Mesothelial cell of epicardium (in vitro differentiated cells): ENCODE measurements at places on chromosomes 13 and 19. TPM values are rescaled to one million over a fixed set of nuclear protein-coding genes. Genes with fewer than 3 reads are reported as not detected.

CEACAM3 gene
- not detected in 3 replicates for total RNA-seq

TLE2 gene
- 101 to 103 TPM (median 101 TPM) in 3 replicates for total RNA-seq

ZNF530 gene
- total RNA-seq: 4.8 to 6.1 TPM (median 6.0 TPM) in 3 replicates

LILRB1 gene
- total RNA-seq: not detected in 3 replicates

ZNF429 gene
- 20.4 to 21.2 TPM (median 21.1 TPM) in 3 replicates for total RNA-seq

DNAAF3 gene
- total RNA-seq: 2.9 to 4.4 TPM (median 3.3 TPM) in 3 replicates

RDH8 gene
- not detected in 3 replicates for total RNA-seq

GJA3 gene
- total RNA-seq: 4.4 to 5.3 TPM (median 5.2 TPM) in 3 replicates

SLC7A1 gene
- 19.2 to 22.2 TPM (median 20.0 TPM) in 3 replicates for total RNA-seq

KLK8 gene
- 5.4 to 8.6 TPM (median 6.9 TPM) in 3 replicates for total RNA-seq

SULT2A1 gene
- 0.13 TPM in 1 of 3 replicates, not detected in the others for total RNA-seq

TPGS1 gene
- 30.8 to 32.4 TPM (median 32.3 TPM) in 3 replicates for total RNA-seq

GRCh38 chr13:58343076-58343475 is 711.5 kb downstream of the PCDH17 start:
- DNase-seq: no peak

DNA sequence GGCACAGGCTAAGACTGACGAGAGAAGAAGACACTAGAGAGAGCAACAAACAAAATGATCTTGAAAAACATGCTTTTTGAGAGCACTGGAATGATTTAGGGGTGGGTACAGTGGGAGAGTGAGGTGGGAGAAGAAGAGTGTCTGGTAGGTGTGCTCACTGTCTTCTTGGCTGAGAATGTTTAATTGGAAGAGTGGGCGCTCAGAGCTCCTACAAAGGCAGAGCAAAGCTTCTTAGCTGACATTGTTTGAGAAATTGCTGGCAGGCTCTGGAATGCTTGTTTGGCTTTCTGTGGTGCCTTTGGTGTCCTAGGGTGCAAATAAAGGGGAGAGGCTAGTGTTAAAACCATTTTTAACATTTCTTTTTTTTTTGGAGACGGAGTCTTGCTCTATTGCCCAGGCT is 1.5 kb upstream of the LIPE start:
- DNase-seq: no peak

DNA sequence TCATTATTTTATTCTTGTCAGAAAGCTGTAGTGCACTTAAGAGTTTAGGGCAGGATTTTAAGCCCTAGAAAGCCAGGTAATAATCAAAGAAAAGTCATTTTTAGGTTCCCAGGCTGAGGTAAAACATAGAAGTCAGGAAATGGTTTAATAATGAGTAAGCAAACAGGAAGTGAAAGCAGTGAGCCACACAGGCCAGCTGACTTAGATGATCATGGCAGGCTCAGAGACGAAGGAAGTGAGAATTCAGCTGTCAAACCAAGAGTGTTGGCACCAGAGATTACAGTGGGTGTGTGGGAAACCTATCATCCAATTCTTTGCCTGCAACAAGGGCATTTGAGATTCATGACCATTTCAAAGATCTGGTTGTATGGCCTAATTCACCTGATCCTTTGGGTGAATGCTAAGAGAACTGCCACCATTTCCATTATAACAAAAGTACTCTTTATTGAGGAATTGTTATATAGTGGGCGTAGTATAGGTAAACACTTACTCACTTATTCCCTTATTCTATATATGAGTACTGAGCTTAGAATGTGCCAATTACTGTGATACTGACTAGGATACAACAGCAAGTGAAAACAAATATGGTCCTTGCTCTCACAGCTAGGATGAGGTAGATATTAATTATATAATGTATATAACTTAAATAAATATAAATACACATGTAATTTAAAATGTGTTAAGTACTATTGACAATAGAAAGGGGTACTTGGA is 103.7 kb upstream of the EDNRB start:
- DNase-seq: no peak

DNA sequence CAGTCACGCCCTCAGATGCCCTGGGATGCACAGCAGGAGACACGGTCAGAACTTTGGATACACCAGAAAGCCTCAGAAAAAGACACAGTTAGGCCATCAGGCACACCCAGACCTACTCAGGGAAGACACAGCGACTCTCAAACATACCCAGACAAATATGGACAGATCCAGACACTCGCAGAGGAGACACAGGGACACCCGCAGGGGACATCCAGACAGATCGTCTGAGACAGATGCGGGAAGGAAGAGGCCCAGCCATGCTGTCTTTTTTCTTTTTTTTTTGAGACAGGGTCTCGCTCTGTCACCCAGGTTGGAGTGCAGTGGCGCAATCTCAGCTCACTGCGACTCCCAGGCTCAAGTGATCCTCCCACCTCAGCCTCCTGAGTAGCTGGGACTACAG is 4.8 kb downstream of the DPF1 start:
- DNase-seq: no peak

GRCh38 chr13:76822698-76823267 is 63.4 kb downstream of the KCTD12 start:
- no peak for DNase-seq

DNA sequence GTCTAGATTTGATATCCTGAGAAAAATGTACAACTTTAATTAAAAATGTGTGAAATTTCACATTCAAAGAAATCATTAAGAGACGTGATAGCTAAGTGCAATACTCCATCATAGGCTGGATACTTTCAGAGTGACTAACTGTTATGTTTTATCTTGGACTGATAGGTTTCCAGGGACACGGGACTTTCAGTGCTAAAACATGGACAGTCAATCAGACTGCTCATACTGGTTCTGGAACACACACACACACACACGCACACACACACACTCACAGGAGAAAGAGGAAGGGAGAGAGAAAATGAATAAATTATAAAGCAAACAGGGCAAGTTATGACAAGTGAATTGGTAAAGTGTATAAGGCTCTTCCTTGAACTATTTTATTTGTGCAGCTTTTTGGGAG is 955.9 kb downstream of the SLITRK5 start:
- DNase-seq: no peak

DNA sequence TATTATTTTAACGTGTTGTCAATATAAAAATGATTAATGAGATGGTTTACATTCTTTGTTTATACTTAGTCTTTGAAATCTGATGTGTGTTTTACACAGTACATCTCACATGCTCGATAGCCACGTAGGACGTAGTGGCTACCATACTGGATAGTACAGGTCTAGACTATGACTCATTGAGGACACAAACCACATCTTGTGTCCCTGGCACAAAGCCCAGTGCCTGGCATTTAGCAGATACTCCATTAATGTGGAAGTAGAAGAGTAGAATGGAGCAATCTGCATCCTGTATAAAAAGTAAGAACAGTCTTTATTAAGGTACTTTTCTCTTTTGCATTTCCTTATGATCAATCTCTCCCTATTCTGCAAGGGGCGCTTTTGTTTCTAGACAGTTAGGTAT is 49.0 kb upstream of the FRY start:
- no peak for DNase-seq

- DNase-seq: no peak
These were observed 352.0 kb upstream of the DACH1 start for GRCh38 chr13:72218966-72219365.

GRCh38 chr13:26604784-26605545 is 47.5 kb downstream of the WASF3 start:
- DNase-seq: no peak

DNA sequence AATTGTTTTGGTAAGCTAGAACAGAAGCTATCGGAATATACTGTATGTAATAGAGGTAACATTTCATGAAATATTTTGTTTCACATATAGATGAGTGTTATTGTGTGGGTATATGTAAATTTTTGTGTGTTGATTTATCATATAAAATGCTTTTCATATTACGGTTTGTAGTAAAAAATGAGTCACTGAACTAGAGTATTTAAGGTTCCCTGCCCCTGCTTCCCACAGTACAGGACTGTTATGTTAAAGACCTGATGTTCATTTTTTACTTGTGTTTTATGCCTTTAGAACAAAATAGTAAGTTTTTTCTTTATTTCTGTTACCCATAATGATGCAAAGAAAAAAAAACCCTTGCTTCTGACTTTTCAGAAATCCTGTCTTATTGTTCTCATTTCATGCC is 243.4 kb downstream of the ENOX1 start:
- no peak for DNase-seq

DNA sequence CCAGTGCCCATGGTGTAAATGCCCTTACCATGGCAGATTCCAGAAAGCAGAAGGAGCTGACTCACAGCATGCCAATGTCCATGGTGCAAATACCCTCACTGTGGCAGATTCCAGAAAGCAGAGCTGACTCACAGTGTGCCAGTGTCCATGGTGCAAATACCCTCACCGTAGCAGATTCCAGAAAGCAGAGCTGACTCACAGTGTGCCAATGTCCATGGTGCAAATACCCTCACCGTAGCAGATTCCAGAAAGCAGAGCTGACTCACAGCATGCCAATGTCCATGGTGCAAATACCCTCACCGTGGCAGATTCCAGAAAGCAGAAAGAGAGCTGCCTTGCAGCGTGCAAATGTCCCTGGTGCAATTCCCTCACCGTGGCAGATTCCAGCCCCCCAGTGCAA is 163.8 kb upstream of the SOX1 start:
- no peak for DNase-seq

GRCh38 chr19:43524922-43525835 is 1.8 kb downstream of the ETHE1 start:
- DNase-seq: no peak

DNA sequence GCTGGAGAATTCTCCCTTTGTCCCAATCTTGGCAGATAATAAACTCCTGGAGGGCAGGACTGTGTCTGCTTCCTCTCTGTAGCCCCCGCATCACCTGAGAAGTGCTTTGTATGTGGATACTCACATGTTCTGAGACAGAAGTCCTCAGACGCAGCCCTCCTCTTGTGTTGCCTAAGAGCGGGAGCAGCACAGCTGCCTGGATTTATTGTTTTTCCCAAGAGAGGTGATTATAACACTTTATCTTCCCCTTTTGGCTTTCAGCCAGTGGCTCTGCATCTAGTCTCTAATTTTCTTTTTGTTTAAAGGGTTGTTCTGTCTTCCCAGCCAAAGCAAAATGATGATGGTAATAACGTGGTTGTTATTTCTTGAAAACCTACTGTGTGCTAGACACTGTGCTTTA is 36.1 kb downstream of the OLFM4 start:
- no peak for DNase-seq

GRCh38 chr13:44362394-44363040 is 11.1 kb upstream of the SERP2 start:
- DNase-seq: no peak

DNA sequence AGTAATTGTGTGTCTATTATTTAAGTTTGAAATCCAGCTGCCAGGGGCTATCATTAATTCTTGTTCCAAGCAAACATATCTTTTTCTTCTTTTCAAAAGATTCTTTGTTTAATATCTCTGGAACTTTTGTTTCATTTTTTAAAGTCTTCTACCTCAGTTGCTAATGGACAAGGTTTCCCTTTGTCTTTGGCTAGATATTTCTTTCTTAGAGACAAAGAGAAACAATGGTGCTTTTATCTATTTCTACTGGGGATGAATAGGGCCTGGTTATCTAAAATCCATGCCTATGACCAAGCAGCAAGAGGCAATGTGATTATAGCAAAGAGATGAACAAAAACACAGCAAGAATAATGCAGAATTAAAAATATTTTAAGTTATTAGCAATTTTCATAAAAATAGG is 661.3 kb upstream of the KLF12 start:
- no peak for DNase-seq

DNA sequence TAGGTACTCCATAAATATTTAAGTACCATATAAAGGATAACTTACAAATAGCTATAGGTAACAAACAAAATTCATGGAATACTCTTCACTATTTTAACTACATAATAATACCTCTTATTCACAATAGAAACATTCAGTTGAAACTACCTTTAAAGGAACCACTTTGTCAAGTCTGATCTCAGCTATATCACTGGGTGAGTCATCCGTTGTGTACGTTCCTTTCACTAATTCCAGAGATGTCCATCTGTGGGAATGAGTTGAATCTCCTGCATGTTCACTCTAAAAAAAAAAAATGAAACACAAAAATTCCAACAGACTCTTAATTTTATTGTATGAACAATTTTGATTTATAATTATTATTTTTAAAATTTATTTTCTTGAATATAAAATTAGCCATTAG is 149.4 kb upstream of the FBXL3 start:
- no peak for DNase-seq

DNA sequence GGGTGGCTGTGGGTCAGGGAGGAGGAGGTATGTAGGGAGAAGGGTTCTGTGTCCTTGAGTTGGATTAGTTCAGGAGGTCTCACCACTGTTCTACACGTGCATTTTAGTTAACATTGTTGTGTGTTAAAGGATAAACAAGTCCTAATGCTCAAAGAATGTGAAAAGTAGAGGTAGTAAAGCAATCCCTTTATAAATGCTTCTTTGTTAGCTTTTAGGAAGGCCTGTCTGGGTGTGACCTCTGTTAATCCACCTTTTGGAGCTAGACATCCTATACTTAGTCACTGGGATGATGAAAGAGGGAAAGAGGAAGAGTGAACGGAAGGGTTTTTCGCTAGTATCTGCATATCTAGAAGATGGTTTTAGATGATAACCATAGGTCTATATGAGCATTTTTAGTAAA is 42.2 kb upstream of the FLT1 start:
- no peak for DNase-seq

DNA sequence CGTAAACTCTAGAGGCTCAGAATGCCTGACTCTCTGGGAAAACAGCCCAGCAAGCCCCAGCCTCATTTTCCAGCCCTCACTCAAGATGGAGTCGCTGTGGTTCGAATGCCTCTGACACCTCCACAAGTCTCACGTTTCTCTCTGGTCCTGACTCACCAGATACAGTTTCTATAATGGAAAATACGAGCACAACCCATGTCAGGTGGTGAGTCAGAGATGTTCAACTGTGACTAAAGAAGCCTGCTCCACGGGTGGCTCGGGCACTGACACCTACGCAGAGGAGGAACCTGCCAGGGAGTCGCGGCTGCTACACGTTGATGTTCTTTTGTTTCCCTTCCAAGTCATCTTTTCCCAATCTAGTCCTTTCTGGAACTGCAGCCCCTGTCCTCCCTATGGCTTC is 87.1 kb upstream of the STK24 start:
- no peak for DNase-seq

DNA sequence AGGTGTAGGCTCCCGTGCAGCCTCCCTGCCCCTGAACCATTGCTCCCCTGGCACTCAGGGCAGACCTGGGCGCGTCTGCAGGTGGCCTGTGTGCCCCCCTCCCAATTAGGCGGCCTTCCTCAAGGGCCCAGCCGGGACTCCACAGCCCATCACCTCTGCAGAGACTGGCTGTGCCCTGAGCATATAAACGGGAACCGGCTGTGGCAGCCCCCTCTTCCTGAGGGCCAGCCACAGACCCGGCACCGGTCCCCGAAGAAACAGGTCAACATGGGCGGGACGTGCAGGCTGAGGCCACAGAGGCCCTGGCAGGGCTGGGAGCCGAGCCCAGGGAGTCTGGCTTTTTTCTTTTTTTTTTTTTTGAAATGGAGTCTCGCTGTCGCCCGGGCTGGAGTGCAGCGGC is 12.0 kb downstream of the PIAS4 start:
- DNase-seq: no peak
